WTC11 (cell line): ENCODE measurements at places on chromosomes 13 and 19. TPM values are rescaled to one million over a fixed set of nuclear protein-coding genes. Genes with fewer than 3 reads are reported as not detected.

- no peak for DNase-seq
- no peaks in the 10 kb centered on the region for H3K4me1 ChIP-seq
- H3K4me3 ChIP-seq, result no peak overlapping the region
- peaks cover 80% of the 10 kb centered on the region for H3K36me3 ChIP-seq
Observed at GRCh38 chr19:11019824-11020223, 59.0 kb downstream of the SMARCA4 start.

- H3K4me1 ChIP-seq, result peaks cover 9% of the 10 kb centered on the region; the same call in 1 of the 2 replicates
- H3K4me3 ChIP-seq, result peak overlapping the region; percentile 81
- H3K36me3 ChIP-seq, result peaks cover 21% of the 10 kb centered on the region
- peak; percentile 79 for DNase-seq
Observed at GRCh38 chr19:1250437-1251260, 2.3 kb downstream of the MIDN start.

- H3K27ac ChIP-seq, result no peak overlapping the region
- H3K36me3 ChIP-seq, result peaks cover 56% of the 10 kb centered on the region
- peaks cover under 1% of the 10 kb centered on the region; the same call in 1 of the 2 replicates for H3K4me1 ChIP-seq
- H3K27me3 ChIP-seq, result no peaks in the 10 kb centered on the region
Observed at GRCh38 chr19:15118789-15119494, 11.7 kb downstream of the SYDE1 start.

DNA sequence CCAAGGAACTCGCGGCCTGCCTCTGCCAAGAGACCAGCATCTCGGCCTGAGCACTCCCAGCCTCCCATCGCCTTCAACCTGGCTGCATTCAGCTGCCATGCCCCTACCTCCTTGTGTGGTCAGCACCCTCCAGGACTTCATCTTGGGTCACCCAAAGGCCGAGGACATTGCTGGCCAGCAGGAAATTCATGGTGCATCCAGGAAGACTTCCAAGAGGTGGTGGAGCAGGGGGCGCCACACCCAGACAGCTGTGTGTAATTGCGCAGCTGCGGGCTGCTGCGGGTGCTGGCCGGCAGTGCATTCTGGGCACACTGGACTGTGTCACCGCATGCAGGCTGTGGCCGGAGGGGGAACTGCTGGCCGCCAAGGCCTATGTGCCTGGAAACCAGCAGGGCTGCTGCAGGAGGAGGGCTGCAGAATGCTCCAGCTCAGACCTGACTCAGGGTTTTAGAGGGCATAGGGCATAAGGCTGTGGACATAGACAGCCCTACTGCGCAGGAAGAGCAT is 164.3 kb upstream of the TUBA3C start:
- no peak overlapping the region for H3K27ac ChIP-seq
- H3K36me3 ChIP-seq, result peaks cover 42% of the 10 kb centered on the region
- peaks cover 4% of the 10 kb centered on the region; the same call in 1 of the 2 replicates for H3K27me3 ChIP-seq
- no peaks in the 10 kb centered on the region for H3K4me1 ChIP-seq
- DNase-seq, result no peak

ZNF497 gene
- total RNA-seq, result 1.7 to 2.1 TPM (median 2.0 TPM) in 3 replicates

NLRP4 gene
- not detected in 3 replicates for total RNA-seq

ZNF844 gene
- 9.1 to 10.5 TPM (median 9.4 TPM) in 3 replicates for total RNA-seq
